ENCODE measurements at places on chromosomes 16 and 17.

GRCh38 chr17:15290605-15291004 is 25.5 kb upstream of the PMP22 start:
- no peak for DNase-seq

DNA sequence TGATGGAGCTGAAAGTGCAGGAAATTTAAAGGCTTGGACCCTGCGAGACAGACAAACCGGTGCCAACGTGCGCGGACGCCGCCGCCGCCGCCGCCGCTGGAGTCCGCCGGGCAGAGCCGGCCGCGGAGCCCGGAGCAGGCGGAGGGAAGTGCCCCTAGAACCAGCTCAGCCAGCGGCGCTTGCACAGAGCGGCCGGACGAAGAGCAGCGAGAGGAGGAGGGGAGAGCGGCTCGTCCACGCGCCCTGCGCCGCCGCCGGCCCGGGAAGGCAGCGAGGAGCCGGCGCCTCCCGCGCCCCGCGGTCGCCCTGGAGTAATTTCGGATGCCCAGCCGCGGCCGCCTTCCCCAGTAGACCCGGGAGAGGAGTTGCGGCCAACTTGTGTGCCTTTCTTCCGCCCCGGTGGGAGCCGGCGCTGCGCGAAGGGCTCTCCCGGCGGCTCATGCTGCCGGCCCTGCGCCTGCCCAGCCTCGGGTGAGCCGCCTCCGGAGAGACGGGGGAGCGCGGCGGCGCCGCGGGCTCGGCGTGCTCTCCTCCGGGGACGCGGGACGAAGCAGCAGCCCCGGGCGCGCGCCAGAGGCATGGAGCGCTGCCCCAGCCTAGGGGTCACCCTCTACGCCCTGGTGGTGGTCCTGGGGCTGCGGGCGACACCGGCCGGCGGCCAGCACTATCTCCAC is at the start of gene NOG:
Gene NOG, plus strand, starts transcription at position 54 of the 674 bp plus-strand sequence. Its CDS starts 525 bp downstream, at position 579.
- peak; percentile 40 for DNase-seq

DNA sequence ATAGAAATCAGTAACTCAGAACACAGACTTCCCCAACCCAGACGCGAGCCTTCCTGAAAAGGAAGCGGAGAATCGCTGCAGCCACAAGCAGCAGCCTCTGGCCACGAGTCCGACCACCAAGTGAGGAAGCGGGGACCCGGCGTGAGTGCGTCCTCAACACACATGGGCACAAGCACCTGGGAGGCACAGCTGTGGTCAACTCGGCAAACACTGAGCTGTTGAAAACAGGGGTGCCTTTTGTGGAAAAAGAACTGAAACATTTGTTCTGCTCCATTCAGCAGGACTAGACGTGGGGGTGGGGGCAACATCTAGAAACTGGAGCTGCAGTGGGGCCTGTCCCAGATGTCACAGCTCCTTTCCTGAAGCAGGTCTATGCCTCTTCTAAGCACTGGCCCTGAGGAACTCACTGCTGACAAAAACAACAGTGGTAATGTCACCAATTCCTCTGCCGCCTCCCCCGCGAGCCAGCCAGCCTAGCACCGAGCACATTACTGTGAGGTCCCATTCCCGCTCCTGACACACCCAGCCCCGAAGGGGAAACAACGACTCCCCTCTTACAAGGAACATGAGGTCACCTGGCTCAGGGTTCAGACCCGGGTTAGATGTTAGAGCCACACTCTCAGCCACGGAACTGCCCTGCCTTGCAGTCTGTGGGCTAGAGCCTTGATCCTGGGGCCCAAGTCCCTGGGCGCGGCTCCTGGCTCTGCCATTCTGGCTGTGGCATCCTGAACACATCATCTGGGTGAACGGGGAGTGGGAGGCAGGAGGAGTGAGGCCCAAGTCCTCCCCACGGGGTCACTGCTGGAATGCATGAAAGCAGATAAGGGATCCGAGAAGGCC is 29.0 kb downstream of the KDM8 start:
- no peak for DNase-seq

- no peak for DNase-seq
These were observed 41.9 kb upstream of the ATP2A3 start for GRCh38 chr17:4006165-4006589.

DNA sequence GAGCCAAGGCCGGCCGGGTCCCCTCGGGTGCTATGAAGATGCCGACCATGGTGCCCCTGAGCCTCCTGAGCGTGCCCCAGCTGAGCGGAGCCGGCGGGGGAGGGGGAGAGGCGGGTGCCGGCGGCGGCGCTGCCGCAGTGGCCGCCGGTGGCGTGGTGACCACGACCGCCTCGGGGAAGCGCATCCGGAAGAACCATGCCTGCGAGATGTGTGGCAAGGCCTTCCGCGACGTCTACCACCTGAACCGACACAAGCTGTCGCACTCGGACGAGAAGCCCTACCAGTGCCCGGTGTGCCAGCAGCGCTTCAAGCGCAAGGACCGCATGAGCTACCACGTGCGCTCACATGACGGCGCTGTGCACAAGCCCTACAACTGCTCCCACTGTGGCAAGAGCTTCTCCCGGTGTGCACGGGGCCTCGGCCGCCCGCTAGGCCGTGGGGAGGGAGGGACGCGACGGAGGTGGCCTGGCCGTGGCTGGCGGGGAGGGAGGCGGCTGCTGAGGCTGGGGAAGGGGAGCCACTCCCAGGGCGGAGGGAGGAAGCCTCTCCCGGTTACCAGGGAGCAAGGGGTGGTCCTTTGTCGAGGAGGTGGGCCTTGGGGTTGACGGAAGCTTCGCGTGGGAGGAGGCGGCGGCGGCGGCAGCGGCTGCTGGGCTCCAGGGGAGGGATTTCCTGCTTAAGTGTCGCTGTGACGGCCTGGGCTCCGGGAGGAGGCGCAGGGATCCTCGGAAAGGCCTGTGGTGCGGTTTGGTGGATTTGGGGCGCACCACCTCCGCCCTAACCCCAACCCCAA is 1.3 kb downstream of the MAZ start:
- no peak for DNase-seq

- no peak for DNase-seq
These were observed 910 bp downstream of the WBP2 start for GRCh38 chr17:75854101-75854748.

Measured in left renal cortex interstitium (tissue), 4 donors.